Anterior cingulate cortex (tissue), 58 donors: ENCODE measurements at places on chromosomes 6 and 20.

- DNase-seq: no peak
These were observed 61.0 kb downstream of the PSMG4 start for GRCh38 chr6:3319610-3320200.

DNA sequence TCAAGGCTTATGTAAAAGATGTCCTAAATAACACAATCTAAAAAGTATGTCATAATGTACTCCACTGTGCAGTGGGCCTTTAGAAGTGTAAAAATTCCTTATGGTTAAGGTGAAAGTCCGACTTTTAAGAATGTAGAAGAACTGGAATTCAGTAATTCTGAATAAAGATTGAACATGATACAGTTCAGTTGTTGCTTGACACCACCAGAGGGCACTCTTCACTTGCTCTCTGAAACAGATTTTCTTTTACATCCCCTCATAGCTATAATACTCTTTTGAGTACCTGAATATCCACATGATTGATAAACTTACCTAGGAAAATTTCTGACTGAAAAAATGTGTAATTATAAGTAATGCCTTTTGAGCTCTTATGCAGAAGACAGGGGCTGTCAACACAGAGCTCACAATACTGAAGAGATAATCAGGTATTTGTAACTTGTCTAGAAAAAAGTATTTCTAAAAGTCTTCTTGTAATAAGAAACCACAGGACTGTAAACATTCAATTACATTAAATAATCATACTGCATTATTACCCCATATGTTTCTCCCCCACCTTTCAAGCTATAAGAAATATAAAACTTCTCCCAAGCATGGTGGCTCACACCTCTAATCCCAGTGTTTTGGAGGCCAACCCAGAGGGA is 92.1 kb downstream of the POPDC3 start:
- DNase-seq: no peak

DNA sequence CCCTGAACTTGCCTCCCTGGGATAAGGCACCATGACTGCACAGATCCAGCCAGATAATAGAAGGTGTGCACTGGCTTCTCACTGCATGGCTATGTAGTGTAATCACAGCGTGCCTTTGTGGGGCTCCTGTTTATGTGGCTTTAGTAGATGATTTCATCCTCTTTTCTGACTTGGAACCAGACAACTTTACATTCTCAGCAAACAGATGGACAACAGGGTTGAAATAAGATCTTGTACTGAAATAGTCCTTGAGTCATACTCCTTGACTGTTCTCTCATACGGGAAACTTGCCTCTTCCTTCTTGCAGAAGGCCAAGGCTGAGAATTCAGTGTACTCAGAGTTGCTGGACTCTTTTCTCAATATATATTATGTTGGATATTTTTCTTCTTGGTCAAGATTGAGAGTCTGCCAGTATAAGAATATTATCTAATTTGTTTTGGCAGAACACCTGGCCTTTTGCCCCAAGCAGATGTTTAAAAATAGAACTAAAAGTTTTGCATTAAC is 25.0 kb upstream of the RNF144B start:
- DNase-seq: no peak

DNA sequence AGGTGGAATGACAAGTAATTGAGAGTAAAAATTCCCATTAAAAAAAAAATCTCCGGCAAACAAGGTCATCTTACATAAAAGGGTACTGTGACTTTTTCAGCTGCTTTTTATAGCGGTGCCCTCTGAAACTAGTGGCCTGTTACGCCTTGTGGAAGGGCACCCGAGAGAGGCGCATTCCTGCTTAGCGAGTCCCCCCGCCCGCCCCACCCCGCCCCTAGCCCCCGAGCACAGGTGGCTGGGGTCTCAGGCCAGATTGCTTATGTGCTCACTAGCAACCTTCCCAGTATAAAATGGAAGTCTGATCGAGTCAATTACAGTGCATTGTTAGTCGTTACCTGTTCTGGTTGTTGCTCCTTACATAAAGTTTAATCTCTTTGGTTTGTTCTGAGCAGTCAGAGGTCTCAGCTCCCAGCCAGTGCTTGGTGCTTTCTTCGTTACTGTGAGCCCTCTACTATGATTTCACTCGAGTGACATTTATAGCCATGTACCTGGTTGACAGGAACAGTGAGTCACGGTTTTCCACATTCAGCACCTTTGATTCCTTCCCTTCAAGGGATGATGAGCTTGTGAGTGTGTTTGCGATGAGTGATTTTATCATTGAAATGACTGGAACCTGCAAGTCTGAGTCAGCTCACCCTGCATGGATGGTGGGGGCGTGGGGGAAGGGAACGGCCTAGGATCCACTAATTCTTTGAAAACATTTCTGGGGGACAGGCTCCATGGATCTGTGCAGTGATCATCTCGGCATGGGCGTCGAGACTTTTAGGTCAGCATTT is 47.6 kb downstream of the ZDHHC14 start:
- DNase-seq: no peak

GRCh38 chr6:13303668-13304017 is 24.7 kb downstream of the TBC1D7 start:
- DNase-seq: peak; percentile 21

- no peak for DNase-seq
These were observed 7.4 kb downstream of the PPP1R16B start for GRCh38 chr20:38812709-38813573.

GRCh38 chr6:88920088-88920487 is 43.3 kb downstream of the RNGTT start:
- DNase-seq: no peak

DNA sequence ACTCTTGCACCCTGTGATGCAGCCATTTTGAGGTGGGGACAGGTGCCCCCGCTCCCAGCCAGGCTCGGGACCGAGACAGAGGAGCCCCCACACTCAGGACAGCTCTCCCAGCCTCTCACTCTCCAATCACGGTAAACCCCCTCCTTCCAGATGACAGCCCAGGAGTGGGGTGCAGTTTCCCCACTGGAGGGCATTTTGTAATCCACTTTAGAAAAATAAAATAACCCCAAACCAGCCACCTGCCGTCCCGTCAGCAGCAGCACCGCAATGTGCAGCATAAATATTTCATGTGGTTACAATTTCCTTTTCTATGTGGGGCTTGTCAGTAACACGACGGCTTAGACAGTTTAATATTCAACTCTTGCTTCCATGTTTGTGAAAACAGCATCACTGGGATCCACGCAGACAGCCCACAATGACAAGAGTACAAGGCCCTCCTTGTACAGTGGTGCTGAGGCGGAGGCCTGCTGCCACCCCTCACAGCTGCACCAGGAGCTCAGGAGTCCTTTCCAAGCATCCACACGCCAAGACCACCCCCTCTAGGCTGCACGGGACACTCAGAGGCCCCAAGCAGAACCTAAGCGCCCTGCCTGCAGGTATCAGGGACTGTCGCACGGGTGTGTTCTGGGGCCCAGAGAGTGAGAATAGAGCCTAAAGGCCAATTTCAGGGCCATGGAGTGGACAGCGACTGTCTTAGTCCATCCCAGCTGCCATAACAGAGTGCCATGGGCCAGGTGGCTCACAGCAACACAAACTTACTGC is 116.7 kb downstream of the JPH2 start:
- DNase-seq: no peak

DNA sequence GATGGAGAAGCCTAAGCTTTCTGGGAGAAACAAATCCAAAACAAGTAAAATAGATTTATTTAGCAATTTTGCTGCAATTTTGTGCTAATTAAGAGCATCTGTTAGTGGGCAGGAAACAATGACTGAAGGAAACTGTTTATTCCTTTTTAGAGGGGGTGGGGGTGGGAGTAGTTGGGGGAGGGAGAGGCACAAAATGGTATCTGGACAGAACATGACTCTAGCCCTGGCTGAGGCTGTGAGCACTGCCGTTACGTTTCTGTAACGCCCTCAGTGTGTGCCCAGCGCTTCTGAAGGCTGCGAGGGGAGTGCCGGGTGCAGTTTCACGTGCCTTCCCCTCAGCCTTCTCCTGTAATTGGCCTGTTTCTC is 28.8 kb downstream of the METTL24 start:
- DNase-seq: no peak

DNA sequence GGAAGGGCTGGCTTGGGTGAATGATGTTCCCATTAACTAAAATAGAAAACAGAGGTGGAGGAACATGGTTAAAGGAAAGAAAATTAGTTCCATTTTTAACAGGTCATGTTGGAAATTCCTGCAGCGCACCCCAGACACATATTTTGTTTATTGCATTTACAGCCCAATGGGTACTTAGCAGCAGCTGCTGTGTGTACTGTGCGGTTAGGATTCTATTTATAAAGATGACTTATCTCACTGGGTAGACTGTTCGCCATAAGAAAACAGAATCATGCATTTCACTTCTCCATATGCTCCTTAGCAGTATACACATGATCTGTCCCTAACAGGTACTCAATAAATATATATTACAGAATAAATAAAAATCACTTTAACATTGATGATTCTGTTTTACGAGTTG is 135.8 kb downstream of the SLC35F1 start:
- no peak for DNase-seq

GRCh38 chr6:158837684-158838625 is 18.8 kb upstream of the EZR start:
- DNase-seq: no peak
